H1 (cell line): ENCODE measurements at places on chromosomes 11 and 22. TPM values are rescaled to one million over a fixed set of nuclear protein-coding genes. Genes with fewer than 3 reads are reported as not detected.

The RCOR2 gene
- total RNA-seq: 78.0 and 80.1 TPM in 2 replicates

The ANKK1 gene
- not detected in 2 replicates for total RNA-seq

The CPT1B gene
- total RNA-seq: 33.1 and 36.2 TPM in 2 replicates

The MN1 gene
- total RNA-seq: 4.9 and 5.2 TPM in 2 replicates

DNA sequence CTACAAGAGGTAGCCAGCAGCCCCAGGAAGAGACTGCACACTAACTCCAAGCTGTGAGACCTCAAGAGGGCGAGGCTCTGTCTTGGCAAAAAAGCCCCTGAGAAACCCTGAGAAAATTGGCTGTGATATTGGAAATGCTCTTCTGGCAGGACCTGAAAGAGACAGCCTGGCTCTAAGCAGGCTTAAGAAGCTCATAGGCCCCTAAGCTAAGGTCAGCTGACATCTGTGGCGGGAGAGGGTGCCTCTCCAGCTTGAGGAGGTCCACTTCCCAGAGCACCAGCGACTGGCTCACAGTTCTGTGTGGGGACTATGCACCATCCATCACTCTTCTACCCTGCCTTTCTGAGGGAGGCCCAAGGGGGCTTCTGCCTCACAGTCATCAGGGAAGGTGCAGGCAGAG lies 12.4 kb downstream of the PLEKHA7 start:
- no peak for DNase-seq

DNA sequence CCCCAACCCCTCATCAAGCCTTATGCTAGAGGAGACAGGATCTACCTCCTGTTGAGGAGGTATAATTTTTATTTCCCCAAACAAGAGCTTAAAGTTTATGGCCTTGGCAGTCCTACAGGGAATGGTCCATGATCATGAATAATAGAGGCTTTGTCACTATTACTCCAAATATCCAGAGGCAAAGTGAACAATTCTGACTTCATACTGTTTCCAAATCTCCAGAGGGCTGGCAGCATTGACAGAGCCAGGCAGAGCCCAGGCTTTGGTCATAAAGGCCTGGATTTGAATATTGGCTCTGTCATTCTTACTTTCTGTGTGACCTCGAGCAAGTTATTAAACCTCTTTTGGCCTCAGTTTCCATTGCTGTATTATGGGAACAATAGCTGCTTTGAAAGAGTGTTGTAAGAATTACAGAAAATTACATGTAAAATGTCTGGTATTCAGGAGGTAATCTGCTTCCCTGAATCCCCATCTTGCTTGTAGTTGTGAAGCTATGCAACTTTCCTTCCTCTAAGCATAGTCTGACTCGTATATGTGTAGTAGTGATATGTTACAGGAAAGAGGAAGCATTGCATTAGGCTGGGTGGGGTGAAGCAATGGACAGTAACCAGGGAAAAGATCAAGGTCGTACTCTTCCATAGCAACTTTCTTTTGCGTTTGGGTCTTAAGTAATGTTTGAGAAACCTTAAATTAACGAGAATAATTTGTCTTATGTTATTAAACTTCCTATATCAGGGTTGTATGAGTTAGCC lies 88.8 kb downstream of the CD44 start:
- no peak for DNase-seq

DNA sequence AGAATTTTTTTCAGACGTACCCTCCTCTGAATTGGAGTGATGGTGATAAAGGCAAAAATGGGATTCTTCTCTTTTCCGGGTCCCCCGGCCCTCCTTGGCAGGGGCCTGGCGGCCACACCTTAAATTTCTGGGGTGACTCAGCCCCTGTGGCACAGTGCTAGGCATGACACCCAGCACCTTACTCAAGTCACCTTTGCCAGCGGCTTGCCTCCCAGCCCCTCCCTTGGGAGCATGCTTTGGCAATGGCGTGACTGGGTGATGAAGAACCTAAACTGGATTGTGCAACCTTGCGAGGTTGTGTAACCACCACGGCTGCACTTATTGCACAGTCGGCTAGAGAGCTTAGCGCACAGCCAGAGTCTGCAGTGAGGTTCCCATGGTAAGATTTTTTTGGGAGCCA lies 16.2 kb upstream of the LDLRAD3 start:
- DNase-seq: no peak

- DNase-seq: no peak
These were observed 46.0 kb downstream of the RPL27A start for GRCh38 chr11:8728563-8728962.

GRCh38 chr11:15893080-15893492 lies 463.3 kb downstream of the SOX6 start:
- no peak for DNase-seq
